ENCODE measurements at places on chromosomes 6 and 20. TPM values are rescaled to one million over a fixed set of nuclear protein-coding genes. Genes with fewer than 3 reads are reported as not detected.

ZNF311 gene
- total RNA-seq: 1.6 TPM

CCN6 gene
- total RNA-seq: 5.4 TPM

- no peak for DNase-seq
Observed at GRCh38 chr6:100176951-100177710, 183.1 kb upstream of the MCHR2 start.

GRCh38 chr20:13533946-13534345, 104.8 kb downstream of the TASP1 start:
- peak; percentile 21 for DNase-seq

DNA sequence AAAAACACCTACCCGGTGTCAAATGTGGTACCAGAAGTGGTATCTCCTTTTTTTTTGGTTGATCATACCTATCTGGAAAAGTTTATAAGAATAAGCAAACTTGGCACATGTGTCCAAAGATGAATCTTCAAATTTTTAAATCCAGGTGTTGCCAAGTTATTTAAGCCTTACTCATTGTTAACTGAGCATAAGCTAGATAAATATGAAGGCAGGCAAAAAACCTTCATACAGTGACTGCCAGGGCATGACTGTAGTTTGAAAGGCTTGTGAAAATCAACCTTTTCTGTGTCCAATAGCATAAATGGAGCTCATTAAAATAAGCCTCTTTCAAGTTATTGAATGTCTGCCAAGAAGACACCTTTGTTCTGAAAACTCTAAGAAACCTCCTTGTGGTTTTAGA, 699.2 kb downstream of the DOK5 start:
- peak; percentile 21 for DNase-seq

- DNase-seq: no peak
Observed at GRCh38 chr20:2887715-2888114, 14.4 kb downstream of the PTPRA start.

- no peak for DNase-seq
Observed at GRCh38 chr6:108521616-108522107, 39.1 kb upstream of the FOXO3 start.

ARMH2 gene
- not detected for total RNA-seq

BTBD9 gene
- 11.8 TPM for total RNA-seq

DNA sequence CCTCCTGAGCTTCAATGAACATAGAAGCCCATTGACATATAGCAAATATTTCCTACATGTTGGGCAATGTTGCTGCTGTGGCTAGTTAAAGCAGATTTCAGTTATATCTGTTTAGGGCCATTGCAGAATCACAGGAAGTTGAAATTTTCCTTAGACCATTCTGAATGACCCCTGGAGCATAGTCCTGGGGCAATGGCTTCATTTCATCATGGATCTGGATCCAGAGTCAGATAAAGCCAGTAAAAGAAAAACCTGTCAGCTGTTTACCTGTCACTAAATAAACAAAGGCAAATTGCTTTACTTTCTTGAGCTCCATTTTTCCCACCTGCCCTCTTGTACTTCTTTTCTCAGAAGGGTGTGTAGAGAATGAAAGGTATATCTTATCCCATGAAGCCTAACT, 494.0 kb upstream of the MAP3K7 start:
- DNase-seq: no peak

Measured in renal cortical epithelial cell (primary cell).